ENCODE measurements at places on chromosomes 6 and 20.

DNA sequence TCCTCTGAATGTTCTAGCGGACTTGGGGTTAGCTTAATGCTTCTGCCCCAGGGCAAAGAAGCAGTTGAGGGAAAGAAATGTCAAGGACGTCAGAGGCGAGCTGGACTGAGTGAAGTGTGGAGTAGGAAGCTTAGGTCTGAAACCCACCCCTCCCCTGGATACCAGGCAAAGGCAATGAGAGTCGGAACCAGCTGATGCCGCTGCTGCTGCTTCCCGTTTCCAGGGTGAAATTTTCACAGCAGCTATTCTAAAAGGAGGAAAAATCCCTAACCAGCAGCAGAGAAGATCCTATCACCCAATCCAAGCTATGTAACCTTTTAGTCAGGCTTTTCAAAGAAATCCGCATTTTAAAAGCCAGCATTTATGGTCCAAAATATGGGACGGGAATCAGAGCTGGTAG lies 564.3 kb downstream of the LMBRD1 start:
- no peak for DNase-seq

GRCh38 chr6:50288241-50288640 lies 238.5 kb upstream of the DEFB112 start:
- no peak for DNase-seq

GRCh38 chr20:57467742-57468141 lies 57.2 kb downstream of the CTCFL start:
- DNase-seq = no peak

DNA sequence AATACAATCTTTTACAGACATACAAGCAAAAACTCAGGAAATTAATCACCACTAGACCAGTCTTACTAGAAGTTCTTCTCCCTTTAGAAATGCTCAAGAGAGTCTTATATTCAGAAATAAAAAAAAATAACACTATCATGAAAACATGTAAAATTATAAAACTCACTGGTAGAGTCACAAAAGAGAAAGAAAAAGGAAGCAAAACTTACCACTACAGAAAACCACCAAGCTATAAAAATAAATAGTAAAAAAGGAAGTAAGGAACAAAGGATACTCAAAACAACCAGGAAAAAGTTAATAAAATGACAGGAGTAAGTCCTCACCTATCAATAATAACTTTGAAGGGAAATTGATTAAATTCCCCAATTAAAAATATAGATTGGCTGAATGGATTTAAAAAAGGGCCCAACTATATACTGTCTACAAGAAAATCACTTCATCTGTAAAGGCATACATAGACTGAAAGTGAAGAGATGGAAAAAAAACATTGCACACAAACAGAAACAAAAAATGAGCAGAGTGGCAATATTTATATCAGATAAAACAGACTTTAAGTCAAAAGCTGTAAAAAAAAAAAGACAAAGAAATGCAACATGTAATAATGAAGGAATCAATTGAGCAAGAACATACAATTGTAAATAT lies 489.5 kb downstream of the KIF16B start:
- DNase-seq = no peak

DNA sequence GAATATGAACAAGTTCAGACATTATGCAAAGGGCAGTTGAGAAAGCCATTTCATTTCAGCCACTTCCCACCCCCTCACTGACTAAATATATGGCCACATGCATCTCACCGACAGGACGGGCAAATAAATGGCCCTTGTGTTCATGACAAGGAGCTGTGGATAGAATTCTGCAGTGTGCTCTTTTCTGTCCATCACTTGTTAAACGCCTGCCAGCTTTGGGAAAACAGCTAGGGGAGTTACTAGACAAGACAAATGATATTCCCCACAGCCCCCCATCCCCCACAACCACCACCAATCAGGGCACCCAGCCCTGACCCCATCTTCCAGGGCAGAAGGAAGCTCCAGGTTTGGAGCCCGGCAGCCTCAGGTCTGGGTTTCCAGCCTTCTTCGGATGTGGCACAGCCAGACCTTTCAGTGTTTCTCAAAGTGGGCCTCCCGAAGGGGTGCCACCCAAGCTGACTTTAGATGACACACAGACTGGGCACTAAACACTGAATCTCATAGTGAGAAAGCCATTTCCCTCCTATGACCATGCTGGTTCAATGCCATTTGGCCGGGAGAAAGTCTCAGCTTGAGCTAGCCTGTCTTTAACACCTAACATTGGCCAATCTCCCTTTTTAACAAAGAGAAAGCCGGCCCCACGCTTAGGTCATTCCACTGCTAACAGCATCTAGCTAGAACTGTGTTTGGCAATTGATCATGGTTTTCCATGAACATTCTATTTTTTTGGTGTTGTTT lies 4.0 kb upstream of the RIPOR3 start:
- DNase-seq = no peak

DNA sequence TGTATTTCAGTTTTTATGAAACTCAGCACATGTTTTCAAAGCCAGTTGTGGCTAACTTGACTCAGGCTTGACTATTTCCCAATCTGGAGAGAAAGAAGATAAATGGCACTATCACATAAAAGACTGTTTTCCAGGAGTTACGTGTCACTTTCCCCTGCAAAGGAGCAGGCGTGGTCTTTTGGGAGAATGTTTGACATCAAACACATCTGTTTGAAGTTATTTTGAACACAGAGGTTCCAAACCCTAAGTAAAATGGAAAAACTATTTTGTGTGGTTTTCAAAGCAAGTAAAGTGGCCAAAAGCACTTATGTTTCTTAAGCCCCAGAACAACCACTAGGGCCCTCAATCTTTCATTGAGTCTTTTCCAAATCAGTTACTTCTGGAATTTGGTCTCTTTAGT lies 89.7 kb downstream of the FOXF2 start:
- DNase-seq = peak; percentile 22

DNA sequence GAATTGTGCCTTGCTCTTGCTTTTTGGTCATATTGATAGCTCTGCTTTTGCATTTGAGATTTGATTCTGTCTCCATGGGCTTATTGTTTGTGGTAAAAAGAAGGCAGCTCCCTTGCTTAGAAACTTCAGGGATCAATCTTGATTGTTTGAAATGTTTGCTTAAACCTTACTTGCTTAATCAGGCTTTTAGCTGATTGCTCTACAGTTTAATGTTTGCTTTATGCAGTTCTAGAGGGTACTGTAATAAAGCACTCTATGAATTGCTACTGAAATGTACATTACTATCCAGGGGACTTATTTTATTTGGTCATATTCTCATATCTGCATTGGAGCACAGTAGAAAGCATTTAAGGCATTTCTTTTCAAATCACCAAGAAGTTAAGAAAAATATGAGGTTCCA lies 545.4 kb upstream of the HS3ST5 start:
- DNase-seq = no peak

GRCh38 chr6:150537491-150537890 lies 62.2 kb upstream of the PLEKHG1 start:
- DNase-seq = no peak

GRCh38 chr6:53584726-53585125 lies 39.8 kb upstream of the GCLC start:
- DNase-seq = no peak

DNA sequence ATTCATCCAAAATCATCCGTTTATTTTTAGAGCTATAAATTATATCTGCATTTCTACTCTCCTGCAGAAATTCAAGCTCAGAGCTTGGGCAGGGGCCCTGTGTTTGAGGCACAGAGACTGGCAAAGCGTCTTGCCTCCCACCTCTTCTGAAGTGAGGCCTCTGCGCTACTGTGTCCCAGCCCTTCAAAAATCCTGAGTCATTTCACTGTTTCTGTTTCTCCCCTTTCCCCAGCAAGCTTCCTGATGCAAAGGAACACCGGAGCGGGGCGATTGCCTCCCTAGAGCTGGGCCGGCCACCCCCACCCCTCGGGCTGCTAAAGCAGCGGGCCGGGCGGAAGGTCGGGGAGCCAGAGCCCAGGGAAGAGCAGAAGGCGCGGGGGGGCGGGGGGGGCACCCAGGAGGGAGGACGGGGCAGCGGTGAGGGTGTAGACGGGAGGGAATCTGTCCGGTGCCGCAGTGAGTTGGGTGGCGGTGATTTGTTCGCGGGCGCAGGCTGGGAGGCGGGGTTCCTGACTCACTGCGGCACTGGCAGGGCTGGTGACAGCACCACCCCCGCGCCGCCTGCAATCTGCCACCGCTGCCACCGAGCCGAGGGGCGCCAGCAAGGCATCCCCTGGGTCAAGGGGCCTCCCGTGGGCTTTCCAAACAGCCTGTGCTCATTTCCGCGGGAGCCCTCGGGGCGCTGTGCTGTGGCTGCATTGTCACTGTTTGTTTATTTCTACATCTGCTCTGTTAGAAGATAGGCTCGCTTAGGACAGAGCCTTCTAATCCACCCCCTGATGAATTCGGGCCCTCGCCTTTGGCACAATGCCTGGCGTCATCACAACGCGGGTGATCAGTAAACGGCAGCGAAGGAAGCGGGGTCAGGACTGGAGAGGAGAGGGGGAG lies 46.5 kb upstream of the SNAP25 start:
- peak; percentile 48 for DNase-seq

DNA sequence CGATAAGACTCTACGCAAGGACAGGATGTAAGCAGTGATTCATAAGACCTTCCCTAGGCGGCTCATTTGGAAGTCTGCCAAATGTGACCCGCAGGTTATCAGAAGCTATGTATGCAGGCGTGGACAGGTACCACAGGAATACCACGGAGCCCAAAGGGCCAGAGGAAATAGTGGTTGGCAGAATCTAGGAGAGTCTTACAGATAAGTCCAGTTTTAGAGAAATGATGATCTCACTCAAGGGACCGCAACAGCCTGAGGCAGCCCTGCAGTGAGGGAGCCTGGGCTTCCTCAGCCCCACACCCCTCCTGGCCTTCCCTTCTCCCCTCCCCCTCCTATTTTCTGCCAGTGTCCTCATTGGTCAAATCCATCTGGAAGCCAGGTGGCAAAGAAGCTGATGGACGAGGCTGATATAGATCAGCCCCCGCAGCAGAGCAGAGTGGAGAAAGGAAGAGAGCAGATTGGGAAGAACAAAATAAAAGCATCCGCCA lies 110.6 kb downstream of the FNDC1 start:
- DNase-seq = peak; percentile 18

DNA sequence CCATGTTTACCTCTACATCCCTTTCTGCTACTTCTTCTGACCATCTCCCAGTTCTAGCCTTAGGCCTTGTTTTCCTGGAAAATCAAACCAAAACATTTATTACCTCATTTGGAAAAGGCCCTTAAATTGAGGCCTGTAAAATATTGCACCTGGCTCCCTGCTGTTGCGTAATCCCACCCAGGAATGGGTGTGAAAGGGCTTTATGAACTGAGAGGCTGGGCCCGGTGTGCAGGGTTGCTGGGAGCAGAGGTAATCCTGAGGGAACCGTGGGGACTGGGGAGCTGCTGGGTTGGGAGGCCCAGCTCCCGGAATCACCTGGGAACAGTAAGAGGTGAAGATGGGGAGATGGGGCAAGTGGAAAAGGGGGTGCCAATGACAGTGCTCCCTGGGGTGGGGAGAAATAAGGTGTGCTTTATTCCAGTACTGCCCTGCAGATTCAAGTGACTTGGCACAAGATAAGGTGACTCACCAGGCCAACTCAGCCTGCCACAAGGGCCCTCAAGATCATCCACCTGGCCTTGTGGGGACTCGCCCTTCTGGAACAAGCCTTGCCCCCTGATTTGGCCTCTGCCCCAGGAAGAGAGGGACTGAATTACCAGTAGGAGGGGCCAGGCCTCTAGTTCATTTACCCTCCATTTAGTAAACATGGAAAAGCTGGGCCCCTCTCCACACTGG lies 44.2 kb downstream of the KCNK5 start:
- no peak for DNase-seq

DNA sequence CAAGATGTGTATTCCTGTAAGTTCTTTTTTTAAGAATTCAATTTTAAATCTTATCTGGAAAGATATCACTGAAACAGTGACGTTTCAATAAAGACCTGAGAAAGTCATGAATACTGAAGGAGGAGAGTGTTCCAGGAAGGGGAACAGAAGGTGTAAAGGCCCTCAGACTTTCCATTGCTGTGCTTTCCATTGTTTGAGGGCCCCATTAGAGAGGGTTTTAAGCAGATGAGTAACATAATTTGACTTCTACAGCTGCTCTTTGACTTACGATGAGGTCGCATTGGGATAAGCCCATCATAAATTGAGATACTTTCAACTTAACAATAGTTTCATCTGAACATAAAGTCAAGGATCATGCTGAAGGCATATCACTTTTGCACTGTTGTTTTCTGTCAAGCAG lies 24.7 kb downstream of the ACOT13 start:
- DNase-seq = no peak

- DNase-seq = no peak
These were observed 3.0 kb upstream of the OTOR start for GRCh38 chr20:16745204-16745603.

DNA sequence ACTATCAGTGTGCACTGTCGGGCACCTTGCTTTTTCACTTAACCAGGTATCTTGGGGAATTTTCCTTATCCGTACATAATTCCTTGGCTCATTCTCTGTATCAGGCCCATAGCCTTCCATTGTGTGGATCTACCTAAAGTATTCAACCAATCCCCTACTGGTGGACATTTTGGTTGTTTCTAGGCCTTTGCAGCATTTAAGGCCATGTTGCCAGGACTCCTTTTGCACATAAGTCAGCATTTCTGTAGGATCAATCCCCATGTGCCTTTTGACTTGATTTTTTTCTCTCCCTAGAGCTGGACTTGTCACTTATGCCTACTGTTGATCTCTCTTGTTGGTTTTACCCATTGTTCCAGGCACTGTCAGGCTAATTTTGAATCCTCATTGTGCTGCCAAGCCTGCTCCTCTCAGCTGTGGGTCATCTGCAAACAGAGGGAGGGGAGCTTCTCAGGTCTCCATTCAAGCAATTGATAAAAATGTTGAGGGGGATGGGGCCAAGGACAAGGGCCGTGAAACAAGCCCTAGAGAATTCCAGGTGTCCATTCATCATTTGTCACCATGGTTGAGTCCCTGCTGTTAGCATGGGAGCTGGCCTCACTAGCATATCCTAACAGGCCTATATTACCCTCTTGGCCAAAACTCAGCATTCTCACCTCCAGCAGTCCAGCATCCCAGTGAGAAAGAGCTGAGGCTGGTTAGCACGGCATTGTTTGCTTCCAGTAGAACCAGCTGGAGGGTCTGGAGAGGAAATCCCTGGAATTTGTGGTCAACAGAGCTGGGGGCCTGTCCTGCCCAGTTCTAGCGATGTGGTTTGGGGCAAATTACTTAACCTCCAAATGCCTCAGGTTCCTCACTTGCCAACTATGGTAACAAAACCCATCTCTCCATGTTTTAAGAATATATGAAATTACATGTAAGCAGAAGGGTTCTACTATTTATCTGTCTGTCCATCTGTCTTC lies 178.4 kb downstream of the MRPL14 start:
- DNase-seq = peak; percentile 82

DNA sequence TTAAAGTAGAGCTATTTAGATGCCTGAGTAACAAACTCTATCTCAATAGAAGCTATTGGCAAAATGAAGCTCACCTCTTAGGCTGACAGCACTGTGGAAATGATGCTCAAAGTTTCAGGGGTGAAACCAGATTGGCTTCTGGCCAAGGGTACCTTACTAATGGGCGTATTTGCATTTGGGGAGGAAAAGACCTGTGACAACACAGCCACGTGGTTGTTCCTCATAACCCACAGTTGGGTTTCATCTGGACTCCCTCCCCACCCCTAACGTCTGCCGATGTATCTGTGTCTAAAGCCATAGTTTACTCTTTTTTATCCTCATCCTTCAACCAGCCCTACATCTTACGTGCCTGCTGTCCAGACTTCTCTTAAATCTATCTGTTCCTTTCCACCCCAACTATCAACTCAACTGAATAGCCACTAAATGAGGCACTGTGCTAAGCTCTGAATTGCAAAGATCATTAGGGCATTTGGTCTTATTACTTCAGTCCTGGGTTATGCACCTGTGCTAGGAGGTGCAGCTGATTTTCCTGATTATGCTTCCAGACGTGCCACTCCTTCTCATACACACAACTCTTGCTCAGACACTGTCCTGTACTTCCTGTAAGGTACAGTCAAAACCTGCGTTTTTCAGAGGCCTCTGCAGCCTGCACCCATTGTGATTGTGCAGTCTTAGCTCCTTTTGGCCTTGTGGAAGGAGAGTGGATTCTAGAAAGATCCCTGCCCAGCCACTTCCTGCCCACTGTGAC lies 80.6 kb upstream of the ARMC2 start:
- no peak for DNase-seq
